ENCODE measurements at places on chromosomes 16 and 17.

- no peak for DNase-seq
These were observed 15.1 kb downstream of the DRC7 start for GRCh38 chr16:57709663-57710062.

GRCh38 chr17:6570731-6571451 is 14.5 kb upstream of the PITPNM3 start:
- DNase-seq = no peak

GRCh38 chr17:44556832-44557606 is at the start of gene FZD2:
FZD2 (plus strand) TSS chr17:44557484; CDS start chr17:44557689, 205 bp downstream.
- peak; percentile 91 for DNase-seq

GRCh38 chr17:78528541-78528940 is 48.7 kb downstream of the DNAH17 start:
- DNase-seq = no peak

DNA sequence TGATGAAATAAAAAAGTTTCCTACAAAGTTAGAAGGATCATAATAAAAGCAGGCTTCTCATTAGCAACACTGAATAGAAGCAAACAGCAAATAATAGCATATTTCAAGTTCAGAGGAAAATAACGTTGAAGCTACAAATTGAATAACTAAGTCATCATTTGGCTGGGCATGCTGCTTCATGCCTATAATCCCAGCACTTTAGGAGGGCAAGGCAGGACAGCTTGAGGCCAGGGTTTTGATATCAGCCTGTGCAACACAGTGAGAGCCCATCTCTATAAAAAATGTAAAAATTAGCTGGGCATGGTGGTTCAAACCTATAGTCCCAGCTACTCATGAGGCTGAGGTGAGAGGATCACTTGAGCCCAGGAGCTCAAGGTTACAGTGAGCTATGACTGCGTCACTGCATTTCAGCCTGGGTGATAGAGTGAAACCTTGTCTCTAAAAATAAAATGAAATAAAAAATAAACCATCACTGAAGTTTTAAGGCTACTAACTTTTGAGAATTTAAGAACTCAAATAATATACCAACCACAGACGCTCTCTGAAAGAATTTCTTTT is 25.5 kb downstream of the NCOR1 start:
- no peak for DNase-seq

GRCh38 chr17:27497696-27498095 is 41.4 kb downstream of the KSR1 start:
- no peak for DNase-seq

- DNase-seq = no peak
These were observed 40.5 kb downstream of the BEAN1 start for GRCh38 chr16:66467611-66468010.

- DNase-seq = no peak
These were observed 8.4 kb upstream of the SREBF1 start for GRCh38 chr17:17845046-17845775.

Data from Right ventricle myocardium superior (tissue), 1 donor.